ENCODE measurements at places on chromosomes 16 and 17.

- DNase-seq = no peak
These were observed 220.0 kb downstream of the SOX9 start for GRCh38 chr17:72340836-72341235.

DNA sequence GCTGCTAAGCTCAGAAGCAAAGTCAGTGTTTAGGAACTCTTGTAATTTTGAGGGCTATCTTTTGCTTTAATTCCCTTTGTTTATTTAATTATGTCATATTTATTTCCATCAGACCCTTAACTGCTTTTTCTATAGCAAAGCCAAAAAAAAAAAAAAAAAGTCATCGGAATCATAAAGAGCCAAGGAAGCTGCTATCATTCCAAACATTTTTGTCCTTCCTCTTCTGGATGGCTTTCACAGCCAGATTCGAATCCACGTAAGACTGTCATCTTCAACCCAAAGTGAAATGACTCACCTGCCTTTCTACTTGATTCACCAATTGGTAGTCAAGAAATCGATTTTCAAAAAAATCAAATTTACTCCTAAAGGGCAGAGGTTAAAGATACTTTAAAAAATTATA, 38.4 kb downstream of the WIPI1 start:
- no peak for DNase-seq

GRCh38 chr17:82668631-82669099, 20.4 kb upstream of the WDR45B start:
- no peak for DNase-seq

GRCh38 chr16:51542981-51543815, 392.1 kb upstream of the SALL1 start:
- no peak for DNase-seq

- no peak for DNase-seq
These were observed 221.1 kb downstream of the FTO start for GRCh38 chr16:53925107-53925410.

DNA sequence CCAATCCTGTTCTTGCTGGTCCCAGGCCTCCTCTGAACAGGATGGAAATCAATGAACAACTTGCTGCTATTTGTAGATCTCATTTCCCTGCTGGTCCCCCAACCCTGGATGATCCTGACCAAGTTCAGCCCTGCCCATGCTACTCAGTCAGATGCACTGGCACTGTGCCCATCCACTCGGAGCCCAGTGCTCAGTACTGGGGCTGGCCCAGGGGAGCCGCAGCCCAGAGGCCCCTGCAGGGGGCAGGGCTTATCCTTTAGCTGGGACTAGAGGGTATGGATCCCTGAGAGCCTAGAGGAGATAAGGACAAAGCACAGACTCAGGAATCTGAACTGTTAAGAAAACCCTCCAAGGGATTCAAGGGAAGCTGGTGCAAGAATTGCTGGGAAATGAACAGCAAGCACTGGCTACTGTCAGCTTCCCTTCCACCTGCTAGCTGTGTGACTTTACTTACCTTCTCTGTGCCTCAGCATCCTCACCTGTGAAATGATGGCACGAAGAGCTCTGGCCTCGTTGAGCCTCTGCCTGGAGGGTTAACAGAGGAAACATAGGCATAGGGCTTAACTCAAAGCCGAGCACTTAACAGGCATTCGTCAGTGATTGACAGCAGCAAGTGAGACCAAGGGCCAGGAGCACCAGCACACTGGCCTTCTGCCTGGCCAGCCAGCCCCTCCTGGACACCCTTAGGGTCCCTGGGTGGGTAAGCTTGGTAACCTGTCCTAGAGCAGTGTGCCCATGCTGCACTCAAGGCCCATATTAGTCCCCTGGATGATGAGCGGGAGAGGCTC, 29.8 kb upstream of the C1QL1 start:
- no peak for DNase-seq

DNA sequence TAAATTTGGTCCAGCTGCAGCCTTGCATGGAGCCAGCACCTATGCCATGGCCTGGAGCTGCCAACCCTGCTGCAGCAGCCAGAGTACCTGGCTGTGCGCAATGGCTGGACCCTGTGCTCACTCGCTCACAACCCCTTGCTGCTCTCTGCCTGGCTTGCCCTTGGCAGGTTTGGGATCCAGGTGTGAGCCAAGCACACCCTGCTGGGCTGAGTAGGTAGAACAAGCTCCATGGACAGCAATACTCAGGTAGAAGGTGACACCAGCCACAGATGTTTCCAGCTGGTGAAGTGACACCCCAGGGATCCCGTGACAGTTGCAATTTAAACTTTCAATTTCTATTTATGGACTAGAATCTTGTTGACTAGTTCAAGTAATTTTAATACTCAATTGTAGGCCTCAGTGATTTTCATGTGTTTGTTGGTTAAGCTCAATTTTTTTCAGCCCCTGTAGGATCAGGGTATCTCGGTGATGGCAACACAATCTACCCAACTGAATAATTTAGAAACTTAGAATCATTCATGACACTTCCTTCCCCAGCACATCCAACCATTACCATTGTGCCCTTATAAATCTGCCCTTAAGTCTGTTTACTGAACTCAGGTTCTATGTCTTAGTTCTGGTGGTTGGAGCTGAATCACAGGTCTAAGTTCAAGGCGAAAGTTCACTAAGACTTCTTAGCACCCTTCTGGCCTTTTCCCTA, 480.0 kb downstream of the PMP22 start:
- no peak for DNase-seq

GRCh38 chr17:55190748-55191147, 74.0 kb upstream of the HLF start:
- DNase-seq = no peak

DNA sequence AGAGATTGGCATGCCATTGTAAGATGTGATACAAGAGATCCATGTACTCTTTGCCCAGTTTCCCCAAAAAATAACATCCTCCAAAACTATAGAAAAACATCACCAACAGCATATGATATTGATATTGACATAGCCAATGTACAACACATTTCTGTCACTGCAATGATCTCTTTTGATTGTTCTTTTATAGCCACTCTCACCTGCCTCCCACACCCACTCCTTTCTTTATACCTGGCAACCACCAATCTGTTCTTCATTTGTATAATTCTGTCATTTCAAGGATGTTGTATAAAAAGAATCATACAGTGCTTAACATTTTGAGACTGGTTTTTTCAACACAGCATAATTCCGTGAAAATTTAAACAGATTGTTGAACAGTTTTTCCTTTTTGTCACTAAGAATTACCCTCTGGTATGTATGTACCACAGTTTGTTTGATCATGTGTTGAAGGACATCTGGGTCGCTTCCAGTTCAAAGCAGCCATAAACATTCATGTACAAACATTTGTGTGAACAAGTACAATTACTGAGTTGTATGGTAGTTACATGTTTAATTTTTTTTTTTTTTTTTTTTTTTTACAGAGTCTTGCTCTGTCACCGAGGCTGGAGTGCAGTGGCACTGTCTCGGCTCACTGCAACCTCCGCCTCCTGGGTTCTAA, 9.9 kb downstream of the KRTAP9-1 start:
- no peak for DNase-seq

GRCh38 chr17:40110026-40110845, 9.8 kb upstream of the NR1D1 start:
- no peak for DNase-seq

DNA sequence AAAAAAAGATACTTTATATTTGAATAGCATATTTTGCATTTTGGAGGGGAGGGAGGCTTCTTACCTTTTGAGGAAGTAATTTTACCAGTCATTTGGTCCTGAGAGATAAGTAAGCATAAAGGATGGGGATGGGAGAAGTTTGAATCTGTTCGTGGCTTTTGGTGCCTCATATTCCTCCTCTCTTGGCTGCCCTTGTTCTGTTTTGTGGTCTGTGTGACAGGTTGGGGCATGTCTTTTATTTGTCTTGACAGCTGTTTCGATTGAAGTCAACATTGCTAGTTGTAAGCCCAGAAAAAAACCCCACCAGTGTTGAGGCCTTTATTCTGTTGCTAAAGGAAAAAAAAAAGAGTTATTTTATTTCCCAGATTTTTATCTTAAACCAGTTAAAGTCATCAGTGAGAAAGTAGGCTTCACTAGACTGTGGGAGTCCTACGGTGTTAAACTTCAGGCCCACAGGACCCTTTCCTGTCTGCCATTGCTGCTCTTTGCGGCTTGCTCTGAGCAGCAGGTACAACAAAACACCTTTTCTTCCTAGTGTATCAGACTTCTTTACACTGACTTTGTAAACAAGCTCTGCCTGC, 11.4 kb downstream of the SLC7A6 start:
- DNase-seq = no peak

DNA sequence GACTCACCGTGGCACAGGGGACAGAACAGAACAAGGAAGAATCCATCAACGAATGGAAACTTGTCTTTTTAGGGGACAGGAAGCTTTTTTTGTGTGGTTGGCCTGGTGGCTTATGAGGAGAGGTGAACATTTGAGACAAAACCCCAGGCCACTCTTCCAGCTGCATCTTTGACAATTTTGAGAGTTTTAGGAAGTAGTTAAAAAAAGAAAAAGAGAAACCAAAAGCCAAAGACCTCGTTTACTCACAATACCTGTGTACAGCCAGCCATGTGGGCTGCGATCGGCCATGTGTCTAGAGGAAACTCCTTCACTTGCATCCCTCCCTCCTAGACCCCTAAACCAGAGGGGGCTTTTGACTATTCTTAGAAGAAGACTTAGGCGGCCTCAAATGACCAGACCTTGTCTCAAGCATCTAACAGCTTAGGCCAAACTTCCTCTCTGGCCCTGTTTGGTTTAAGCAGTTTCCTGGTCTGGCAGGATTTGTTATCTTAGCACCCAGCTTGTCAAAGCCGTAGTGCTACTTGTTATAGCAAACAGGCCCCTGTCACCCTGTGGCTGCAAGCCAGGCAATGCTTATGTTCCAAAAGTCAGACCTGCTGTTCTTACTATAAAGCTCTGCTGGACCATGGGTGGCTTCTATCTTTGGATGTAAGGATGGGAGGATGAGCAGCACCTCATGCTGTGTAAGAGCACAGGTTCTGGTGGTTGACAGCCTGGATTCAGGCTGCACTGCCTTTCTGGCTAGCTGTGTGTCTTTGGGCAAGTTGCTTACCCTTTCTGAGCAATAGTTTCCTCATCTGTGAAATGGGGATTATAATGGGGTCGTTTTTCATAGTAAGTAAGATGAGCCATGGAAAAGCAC, 17.7 kb downstream of the KSR1 start:
- no peak for DNase-seq

- no peak for DNase-seq
These were observed 72.1 kb downstream of the IL21R start for GRCh38 chr16:27474041-27474440.

- no peak for DNase-seq
These were observed 16.0 kb upstream of the DLX4 start for GRCh38 chr17:49952912-49953497.

GRCh38 chr16:1379304-1380076, 27.8 kb downstream of the GNPTG start:
- peak; percentile 78 for DNase-seq

GRCh38 chr17:8387914-8388651, 5.1 kb upstream of the RPL26 start:
- no peak for DNase-seq

- DNase-seq = no peak
These were observed 168.8 kb downstream of the C16orf78 start for GRCh38 chr16:49542391-49542891.

DNA sequence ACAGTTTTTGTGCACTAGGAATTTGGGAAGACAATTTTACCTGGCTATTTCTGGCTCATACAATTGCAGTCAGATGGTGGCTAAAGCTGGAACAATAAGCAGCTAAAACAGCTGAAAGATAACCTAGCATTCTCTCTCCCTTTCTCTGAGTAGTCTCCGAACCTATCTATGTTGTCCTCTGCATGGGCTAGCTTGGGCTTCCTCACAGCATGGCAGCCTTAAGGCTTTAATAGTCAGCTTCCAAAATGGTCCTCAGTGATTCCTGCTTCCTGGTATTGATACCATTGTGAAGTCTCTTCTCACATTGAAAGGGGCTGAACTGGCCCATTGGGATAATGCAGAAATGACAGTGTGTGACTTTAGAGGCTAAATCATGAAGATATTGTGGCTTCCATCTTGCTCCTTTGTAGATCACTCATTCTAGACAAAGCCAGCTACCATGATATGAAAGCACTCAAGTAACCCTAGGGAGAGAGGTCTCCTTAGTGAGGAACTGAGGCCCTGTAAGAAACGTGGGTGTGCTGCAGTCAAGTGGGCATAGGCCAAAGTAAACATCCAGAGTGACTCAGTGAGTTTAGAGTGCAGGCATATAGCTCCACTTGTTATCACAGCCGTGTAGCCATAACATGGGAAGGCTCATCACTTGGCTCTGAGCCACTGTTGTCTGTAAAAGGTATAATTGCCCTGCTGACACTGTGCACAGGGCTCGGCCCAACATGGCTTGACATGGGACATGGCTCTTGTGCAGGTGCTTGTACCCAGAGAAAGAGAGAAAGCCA, 5.5 kb upstream of the VKORC1 start:
- DNase-seq = no peak

- DNase-seq = no peak
These were observed 242.4 kb upstream of the SALL1 start for GRCh38 chr16:51393381-51394005.

- DNase-seq = peak; percentile 92
These were observed at the start of gene THUMPD1 for GRCh38 chr16:20741554-20742285. Gene THUMPD1, minus strand, starts transcription at chr16:20741818. Its CDS starts 79 bp downstream, at chr16:20741739.

DNA sequence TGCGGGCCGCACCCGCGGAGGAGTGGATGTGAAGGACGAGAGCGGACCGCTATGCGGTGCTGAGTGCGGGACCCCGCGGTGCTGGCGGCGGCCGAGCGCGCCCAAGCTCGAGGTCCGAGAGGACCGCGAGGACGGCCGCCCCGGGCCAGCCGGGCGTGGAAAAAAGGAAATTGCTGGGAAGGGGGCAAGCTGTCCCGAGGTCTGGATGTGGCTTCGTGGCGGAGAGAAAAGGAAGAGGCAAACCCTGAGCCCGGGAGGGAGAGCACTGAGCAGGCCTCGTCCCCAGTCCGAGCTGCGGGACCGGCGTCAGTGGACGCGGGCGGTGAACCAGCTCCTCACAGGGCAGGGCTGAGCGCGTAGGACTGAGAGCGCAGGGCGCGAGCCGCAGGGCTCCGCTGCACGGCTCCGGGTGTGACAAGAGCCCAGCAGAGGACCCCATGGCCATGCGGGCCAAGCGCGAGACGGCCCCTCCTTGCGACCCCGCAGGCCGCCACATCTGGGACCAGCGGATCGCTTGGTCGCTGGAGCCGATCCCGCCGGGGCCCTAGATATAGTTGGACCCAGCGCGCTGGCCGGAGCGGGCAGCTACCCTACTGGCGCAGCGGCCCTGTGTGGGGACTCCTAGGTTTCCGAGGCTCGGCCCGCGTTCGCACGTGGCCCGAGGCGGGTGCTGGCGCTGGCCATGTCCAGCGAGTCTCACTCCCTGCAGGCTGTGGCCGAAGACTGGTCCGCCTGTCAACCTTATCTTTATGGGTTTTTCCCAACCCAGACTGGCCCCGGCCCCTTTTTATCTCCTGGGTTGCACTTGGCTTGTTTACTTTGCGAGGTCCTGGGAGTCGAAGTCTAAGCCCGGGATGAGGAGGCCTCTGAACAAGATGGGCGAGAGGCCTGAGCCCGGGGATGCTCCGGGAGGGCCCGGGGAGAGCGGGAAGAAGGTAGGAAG, 2.4 kb downstream of the TBX4 start:
- DNase-seq = no peak

GRCh38 chr16:57667526-57668262, 412 bp upstream of the ADGRG3 start:
- no peak for DNase-seq

- no peak for DNase-seq
These were observed 3.7 kb upstream of the LYZL6 start for GRCh38 chr17:35947156-35947585.

GRCh38 chr17:82372249-82373071, 895 bp downstream of the UTS2R start:
- DNase-seq = no peak
